Thyroid gland (tissue), 4 donors: ENCODE measurements at places on chromosomes 3 and 15. TPM values are rescaled to one million over a fixed set of nuclear protein-coding genes. Genes with fewer than 3 reads are reported as not detected.

GRCh38 chr15:39598958-39599845 lies 18.3 kb downstream of the THBS1 start:
- no peaks in the 10 kb centered on the region for H3K27me3 ChIP-seq
- no peaks in the 10 kb centered on the region for H3K4me1 ChIP-seq
- DNase-seq: no peak
- H3K27ac ChIP-seq: no peak overlapping the region
- H3K36me3 ChIP-seq: no peaks in the 10 kb centered on the region

GRCh38 chr3:126985132-126985985 lies 2.4 kb downstream of the PLXNA1 start:
- H3K27me3 ChIP-seq: no peaks in the 10 kb centered on the region
- no peak for DNase-seq
- H3K4me3 ChIP-seq: no peak overlapping the region
- H3K4me1 ChIP-seq: peaks cover 40% of the 10 kb centered on the region

The MASP1 gene
- 8.2 TPM for total RNA-seq

GRCh38 chr15:85407421-85408269 lies 27.2 kb downstream of the AKAP13 start:
- no peaks in the 10 kb centered on the region for H3K27me3 ChIP-seq
- DNase-seq: peak; percentile 4
- no peaks in the 10 kb centered on the region for H3K36me3 ChIP-seq
- no peak overlapping the region for H3K4me3 ChIP-seq
- H3K27ac ChIP-seq: peak overlapping the region; percentile 66

DNA sequence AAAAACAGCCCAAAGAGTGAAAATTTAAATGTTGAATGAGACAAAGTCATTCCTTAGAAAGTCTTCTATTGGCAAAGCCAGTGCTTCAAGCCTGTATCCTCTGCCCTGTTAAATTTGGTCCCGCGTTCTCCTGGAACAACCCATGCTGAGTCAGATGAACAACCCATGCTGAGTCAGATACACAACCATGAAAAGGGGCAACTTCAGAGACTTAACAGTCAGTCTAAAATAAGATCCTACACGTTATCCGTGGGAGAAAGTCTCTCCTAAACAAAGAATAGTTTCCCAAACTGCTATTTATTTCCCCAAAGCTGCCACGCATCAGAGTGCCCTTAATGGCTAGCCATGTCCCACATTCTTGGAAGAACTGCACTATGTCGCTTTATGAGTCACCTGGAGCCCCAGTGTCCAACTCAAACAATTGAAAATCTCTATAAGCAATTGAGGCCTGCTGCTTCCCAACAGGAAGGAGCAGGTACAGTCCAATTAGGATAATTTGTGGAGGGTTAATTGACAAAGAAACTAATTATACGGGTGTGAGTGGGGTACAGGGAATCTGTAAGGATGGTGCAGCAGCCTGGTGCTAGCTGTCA lies 66.1 kb downstream of the WHAMM start:
- no peaks in the 10 kb centered on the region for H3K36me3 ChIP-seq
- no peaks in the 10 kb centered on the region for H3K27me3 ChIP-seq
- H3K4me3 ChIP-seq: no peak overlapping the region
- peaks cover 13% of the 10 kb centered on the region for H3K4me1 ChIP-seq
- no peak overlapping the region for H3K27ac ChIP-seq
- no peak for DNase-seq

- no peaks in the 10 kb centered on the region for H3K36me3 ChIP-seq
- peaks cover 5% of the 10 kb centered on the region for H3K4me1 ChIP-seq
- no peak for DNase-seq
- no peak overlapping the region for H3K27ac ChIP-seq
- H3K27me3 ChIP-seq: no peaks in the 10 kb centered on the region
Observed at GRCh38 chr15:45231132-45231531, 20.9 kb upstream of the SLC28A2 start.
